ENCODE measurements at places on chromosomes 3 and 15. TPM values are rescaled to one million over a fixed set of nuclear protein-coding genes. Genes with fewer than 3 reads are reported as not detected.
A peak's percentile ranks its signal among the peaks of the same experiment; 100 is the strongest.

DNA sequence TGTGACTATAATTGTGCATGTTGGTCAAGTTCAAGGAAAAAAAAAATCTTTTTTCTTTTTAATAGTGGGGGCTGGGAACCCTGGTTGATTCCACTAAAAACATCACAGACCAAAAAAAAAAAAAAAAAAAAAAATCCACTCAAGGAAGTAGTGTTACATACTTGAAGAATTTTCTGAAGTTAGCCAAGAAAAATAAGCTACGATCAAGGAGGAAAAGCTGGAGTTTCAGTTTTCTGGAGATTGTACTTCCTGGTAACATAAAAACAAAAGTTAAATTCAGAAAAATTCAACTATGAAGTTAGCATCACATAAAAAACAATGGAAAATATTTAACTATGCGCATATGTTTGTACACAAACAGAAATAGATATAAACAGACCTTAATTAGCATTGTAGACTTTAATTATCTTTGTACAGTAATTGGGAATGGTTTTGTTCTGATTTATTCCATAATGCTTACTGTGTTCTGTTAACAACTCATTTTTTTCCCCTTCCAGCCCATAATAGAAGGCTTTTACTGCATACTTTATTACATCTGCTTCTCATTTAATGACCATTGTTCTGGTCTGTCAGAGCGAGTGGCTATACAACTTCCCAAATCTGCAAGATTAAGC, 194.3 kb downstream of the RORA start:
- no peaks in the 10 kb centered on the region for H3K36me3 ChIP-seq
- DNase-seq, result no peak
- H3K4me3 ChIP-seq, result no peak overlapping the region
- no peak overlapping the region for H3K27ac ChIP-seq

DNA sequence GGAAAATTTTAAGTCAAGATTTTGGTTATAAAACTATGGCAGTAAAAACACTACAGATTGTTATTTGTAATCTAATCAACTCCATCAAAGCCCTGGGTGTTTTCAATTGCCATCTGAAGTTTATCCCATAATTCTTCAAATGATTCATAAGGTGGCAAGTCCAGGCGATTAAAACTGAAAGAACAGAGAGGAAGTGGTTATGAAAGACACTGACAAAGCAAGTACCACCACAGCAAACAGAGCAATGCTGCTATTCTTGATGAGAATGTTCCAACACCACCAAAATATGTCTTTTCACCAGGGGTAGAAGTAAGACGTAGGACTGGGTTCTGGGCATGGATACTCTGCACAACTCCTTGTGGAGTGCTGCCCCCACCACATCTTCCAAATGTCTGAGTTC, 86.9 kb upstream of the PRTG start:
- no peaks in the 10 kb centered on the region for H3K27me3 ChIP-seq
- peaks cover 40% of the 10 kb centered on the region for H3K4me1 ChIP-seq
- H3K4me3 ChIP-seq, result peak overlapping the region; percentile 40

- no peak for DNase-seq
- no peak overlapping the region for H3K27ac ChIP-seq
- H3K4me1 ChIP-seq, result peaks cover 3% of the 10 kb centered on the region
- H3K36me3 ChIP-seq, result peaks cover 38% of the 10 kb centered on the region
- no peak overlapping the region for H3K4me3 ChIP-seq
- no peaks in the 10 kb centered on the region for H3K27me3 ChIP-seq
These were observed 58.2 kb downstream of the KLHL6 start for GRCh38 chr3:183497313-183497712.

GRCh38 chr3:61892891-61893290, 331.5 kb downstream of the PTPRG start:
- no peaks in the 10 kb centered on the region for H3K36me3 ChIP-seq
- DNase-seq, result no peak
- H3K4me3 ChIP-seq, result no peak overlapping the region
- peaks cover 12% of the 10 kb centered on the region for H3K4me1 ChIP-seq
- peaks cover 12% of the 10 kb centered on the region for H3K27me3 ChIP-seq

- H3K27ac ChIP-seq, result no peak overlapping the region
- H3K36me3 ChIP-seq, result no peaks in the 10 kb centered on the region
- peaks cover under 1% of the 10 kb centered on the region for H3K4me1 ChIP-seq
These were observed 5.7 kb upstream of the CHRNA3 start for GRCh38 chr15:78626381-78626995.

- H3K4me3 ChIP-seq, result no peak overlapping the region
- H3K36me3 ChIP-seq, result peaks cover 8% of the 10 kb centered on the region
- peaks cover 10% of the 10 kb centered on the region for H3K4me1 ChIP-seq
- no peak for DNase-seq
These were observed 10.1 kb downstream of the RCN2 start for GRCh38 chr15:76941636-76942035.

GRCh38 chr3:141708367-141708766, 29.7 kb upstream of the RNF7 start:
- no peak for DNase-seq
- H3K4me1 ChIP-seq, result peaks cover 6% of the 10 kb centered on the region
- H3K36me3 ChIP-seq, result no peaks in the 10 kb centered on the region
- no peak overlapping the region for H3K4me3 ChIP-seq

GRCh38 chr15:77907824-77908751, 169.4 kb downstream of the TBC1D2B start:
- H3K27ac ChIP-seq, result no peak overlapping the region
- H3K27me3 ChIP-seq, result no peaks in the 10 kb centered on the region
- H3K4me3 ChIP-seq, result no peak overlapping the region
- no peaks in the 10 kb centered on the region for H3K4me1 ChIP-seq

CYP1A1 gene
- total RNA-seq, result 5.4 TPM

TMEM207 gene
- total RNA-seq, result not detected

DAPK2 gene
- 3.3 TPM for total RNA-seq

Data from activated T-cell treated with anti-CD3 and anti-CD28 coated beads, Interleukin-2, amount 50 U/mL, for 72 hours (primary cell).